ENCODE measurements at places on chromosomes 2 and 18. TPM values are rescaled to one million over a fixed set of nuclear protein-coding genes. Genes with fewer than 3 reads are reported as not detected.

Gene GALNT14
- 2.1 TPM for total RNA-seq

Gene FAM237A
- total RNA-seq = not detected

Gene MAPK4
- total RNA-seq = 0.55 TPM

Gene ZSWIM2
- not detected for total RNA-seq
